ENCODE measurements at places on chromosomes 11 and 22.
A peak's percentile ranks its signal among the peaks of the same experiment; 100 is the strongest.

DNA sequence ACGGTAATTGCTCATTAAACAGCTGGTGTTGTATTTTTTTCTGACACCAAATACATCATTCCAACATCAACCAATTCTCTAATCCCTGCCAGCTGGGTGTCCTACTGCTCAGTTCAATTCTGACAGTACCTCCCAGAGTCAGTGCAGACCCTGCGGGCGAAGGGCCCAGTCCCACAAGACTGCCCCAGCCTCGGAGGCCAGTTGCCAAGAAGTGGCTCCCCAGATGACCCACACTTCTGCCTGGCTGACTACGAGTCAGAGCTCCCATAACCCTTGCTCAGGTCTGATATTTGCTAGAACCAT, 147.2 kb downstream of the CTTN start:
- no peak for DNase-seq

DNA sequence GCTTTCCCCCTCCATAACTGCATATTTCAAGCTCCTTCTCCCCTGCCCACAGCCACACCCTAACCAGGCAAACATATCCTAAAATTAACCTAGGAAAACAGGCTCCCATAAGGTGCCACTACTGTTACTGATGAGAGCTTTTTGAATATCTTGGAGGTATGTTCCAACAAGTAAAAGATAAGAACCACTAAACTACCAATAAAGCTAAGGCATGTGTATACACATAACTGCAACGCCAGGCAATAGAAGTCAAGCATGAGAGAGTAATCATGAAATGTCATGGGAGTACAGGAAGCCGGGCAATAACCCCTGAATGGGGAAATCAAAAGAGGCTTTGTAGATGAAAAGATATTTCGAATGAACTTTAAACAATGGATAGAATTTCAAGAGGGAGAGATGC, 9.3 kb downstream of the MMP13 start:
- DNase-seq, result no peak

- DNase-seq, result peak; percentile 62
Observed at GRCh38 chr11:88345408-88345807, 7.9 kb upstream of the CTSC start.

- no peak for DNase-seq
Observed at GRCh38 chr22:48843640-48844039, 984.0 kb downstream of the BRD1 start.

DNA sequence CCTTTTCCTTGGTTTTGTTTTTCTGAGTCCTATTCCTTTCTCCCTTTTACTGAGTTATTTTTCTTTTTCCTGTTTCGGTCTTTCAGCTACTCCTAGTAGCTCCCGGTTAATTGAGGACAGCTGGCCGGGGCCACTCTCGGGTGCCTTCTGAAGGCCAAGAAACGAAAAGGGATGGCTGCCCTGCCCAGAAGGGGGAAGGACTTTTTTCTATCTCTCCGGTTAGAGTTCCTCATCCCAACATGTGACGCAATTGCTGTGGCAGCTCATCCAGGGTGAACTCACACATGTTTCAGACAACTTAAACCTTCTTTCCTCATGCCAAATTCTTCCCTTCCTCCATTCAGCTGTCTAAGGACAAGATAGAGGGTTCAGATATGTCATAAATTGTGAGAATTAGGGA, 83.6 kb downstream of the PIWIL4 start:
- DNase-seq, result no peak

DNA sequence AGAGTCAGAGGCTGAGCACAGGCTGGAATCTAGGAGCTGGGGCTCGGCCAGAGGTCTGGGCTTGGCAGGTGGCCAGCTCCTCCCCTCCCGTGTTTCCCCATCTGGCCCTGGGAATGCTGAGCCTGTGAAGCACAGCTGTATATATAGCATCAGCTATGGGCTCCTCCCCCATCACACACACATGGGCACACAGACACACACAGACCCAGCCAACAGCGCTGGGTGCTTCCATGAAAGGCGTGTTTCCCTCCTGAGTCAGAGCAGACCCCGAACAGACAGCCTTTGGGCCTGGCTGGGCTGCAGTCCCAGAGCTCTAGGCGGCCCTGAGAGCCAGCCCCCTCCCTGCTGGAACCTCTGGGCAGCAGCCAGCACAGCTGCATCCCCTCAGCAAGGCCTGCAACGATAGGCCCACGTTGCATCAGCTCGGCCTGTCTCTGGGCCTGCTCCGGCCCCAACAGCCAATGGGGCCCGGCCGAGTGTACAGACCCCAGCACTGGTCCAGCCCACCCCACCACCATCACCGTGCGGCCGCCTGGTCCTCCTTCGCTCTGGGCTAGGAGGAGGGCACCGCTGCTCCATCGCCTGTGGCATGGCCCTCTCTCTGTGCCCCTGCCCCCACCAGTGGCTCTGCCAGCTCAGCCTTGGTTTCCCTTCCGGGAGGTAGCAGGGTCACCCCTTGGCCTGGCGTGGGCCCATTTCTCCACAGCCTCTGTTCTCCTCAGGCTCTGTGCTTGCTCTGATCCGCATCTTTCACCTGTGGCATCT, 7.6 kb upstream of the SERPINH1 start:
- DNase-seq, result no peak

- DNase-seq, result no peak
Observed at GRCh38 chr11:69659591-69659990, 15.6 kb downstream of the LTO1 start.

DNA sequence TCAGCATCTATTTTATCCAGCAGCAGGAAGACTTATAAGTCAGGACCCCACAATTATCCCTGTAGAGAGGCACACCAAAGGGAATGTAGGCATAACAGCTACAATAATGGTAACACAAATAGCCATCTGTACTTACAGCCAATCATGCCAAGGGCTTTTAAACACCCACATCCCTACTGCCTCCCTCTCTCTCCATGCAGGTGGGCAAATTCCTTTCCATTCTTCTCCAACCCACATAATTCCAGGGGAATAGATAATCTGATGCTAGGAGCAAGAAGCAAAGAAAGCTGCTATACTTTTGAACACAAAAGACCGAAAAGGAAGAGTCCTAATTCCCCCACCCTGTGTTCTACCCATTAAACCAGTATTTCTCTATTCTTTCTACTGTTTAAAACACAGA, 46.7 kb downstream of the RBFOX2 start:
- DNase-seq, result no peak

GRCh38 chr11:128053981-128054931, 533.1 kb downstream of the ETS1 start:
- DNase-seq, result no peak

- no peak for DNase-seq
Observed at GRCh38 chr11:92784331-92784730, 185.1 kb upstream of the MTNR1B start.

DNA sequence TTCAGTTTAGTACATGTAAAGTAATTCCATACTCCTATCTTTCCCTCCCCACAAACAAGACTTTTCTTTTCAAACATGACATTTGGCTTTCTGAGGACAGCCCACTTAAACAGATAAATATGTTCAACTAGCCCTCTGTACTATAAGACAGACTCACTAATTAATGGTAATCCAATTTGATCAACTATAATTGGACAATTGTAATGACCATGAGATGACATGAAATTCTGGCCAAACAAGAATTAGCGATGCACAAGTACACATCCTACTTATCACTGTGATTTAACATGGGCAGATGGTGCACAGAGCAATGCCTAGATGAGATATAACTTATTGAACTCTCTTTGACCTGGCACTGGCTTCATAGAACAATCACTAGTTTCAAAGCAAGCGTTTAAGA, 1033.7 kb upstream of the CCDC90B start:
- no peak for DNase-seq

DNA sequence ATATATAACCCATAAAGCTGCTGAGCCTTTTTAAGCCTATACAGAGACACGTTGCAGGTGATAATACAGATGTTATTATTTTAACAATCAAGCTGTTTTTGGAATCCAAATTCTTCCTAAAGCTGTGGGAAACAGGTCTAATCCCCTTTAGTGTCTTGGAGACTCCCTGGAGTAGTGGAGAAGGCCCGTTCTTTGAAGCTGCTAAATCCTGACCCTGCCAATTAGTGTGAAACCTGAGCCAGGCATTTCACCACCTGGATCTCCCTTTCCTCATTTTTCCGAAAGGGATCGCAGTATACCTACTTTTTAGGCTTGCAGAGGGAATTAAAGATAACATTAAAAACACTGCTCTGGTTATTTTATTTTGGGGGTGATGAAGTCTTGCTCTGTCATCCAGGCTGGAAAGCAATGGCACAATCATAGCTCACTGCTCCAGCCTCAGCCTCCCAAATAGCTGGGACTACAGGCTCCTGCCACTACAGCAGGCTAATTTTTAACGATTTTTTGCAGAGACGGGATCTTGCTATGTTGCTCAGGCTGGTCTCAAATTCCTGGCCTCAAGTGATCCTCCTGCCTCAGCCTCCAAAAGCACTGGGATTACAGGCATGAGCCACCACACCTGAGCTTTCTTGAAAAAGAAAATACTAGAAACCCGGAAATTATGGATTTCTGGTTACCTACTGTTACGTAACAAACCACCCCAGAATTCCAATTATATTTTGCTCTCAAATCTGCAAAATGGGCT, 1.7 kb upstream of the EIF4ENIF1 start:
- no peak for DNase-seq

- no peak for DNase-seq
Observed at GRCh38 chr11:79040348-79040747, 400.5 kb downstream of the TENM4 start.

DNA sequence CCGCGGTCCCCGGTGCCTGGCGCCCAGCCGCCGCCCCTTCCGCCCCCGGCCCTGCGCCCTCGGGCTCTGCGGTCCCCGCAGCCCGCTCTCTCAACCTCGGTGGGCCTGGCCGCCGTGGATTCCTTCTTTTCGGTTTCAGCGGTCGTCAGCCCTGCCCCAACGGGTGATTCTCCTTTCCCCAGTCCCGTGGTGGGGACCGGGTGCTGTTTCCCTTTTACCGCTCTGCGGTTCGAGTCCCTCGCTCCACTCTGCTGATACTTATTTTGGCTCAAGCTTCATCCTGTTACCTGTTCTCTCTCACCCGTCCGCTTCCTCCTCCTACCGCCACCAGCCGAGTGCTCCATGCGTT, 494 bp downstream of the ZDHHC5 start:
- DNase-seq, result peak; percentile 41

GRCh38 chr11:134398644-134399292, 13.3 kb downstream of the B3GAT1 start:
- DNase-seq, result no peak

DNA sequence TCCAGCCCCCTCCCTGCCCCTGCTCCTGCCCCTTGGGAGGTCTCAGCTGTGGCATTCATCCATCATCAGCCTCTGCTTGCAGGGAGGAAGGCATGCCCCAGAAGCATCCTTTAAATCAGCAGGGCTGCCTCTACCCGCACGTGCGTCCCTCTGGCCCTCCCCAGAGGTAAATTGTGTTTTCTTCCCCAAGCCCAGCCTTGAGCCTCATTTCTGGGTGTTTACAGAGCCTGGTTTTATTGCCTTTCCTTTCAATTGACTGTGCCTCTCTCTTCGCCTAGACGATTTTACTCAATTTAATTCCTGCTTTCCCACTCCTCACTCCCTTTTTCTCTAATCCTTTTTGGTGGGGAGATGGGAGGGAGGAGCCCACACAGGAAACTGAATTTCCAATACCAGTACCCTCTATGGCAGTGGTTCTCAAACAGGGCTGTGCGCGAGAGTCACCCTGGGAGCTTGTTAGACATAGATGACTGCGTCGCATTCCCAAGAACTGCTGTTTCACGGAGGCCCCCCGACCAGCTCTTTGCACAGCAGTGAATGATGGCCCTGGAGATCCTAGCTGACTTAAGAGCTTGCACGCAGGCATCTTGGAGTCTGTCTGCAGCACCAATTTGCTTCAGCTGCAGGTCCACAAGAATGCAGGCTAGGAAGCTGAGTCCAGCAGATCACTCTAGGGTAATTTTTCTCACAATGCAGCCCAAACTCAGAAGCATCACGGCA, 15.1 kb upstream of the OAF start:
- DNase-seq, result no peak

- peak; percentile 58 for DNase-seq
Observed at GRCh38 chr11:330694-331357, 10.2 kb upstream of the IFITM3 start.

- no peak for DNase-seq
Observed at GRCh38 chr11:11786771-11787170, 55.0 kb upstream of the USP47 start.

DNA sequence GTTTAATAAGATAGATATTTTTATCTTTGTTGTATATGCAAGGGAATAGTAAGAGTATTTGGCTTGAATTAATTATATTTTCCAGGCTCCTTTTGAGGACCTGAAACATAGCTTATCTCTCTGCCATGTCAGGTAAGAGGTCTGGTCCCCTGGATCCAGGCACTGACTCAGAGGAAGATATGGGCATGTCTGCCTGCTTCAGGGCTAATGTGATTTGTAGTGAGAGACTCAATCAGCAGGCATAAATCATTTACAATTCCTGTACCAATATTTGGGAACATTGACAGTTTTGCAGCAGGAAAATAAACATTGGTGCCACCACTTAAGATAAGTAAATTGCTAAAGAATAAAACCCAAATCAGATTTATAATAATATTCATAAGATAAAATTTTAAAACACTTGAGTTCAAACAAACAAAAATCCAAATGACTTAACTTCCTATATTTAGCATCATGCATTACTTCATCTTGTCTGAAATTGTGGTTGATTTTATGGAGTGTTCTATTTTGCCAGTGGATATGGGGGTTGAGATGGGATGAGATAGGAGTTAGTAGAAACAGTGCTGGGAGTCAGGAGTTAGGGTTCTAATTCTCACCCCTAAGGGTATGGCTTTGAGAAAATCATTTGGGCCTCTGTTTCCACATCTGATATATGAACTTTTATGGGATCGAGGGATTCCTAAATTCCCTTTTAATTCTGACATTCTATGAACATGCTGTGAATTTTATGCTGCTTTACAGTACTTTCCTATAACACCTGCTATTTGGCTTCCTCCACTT, 5.1 kb upstream of the CALCA start:
- no peak for DNase-seq

DNA sequence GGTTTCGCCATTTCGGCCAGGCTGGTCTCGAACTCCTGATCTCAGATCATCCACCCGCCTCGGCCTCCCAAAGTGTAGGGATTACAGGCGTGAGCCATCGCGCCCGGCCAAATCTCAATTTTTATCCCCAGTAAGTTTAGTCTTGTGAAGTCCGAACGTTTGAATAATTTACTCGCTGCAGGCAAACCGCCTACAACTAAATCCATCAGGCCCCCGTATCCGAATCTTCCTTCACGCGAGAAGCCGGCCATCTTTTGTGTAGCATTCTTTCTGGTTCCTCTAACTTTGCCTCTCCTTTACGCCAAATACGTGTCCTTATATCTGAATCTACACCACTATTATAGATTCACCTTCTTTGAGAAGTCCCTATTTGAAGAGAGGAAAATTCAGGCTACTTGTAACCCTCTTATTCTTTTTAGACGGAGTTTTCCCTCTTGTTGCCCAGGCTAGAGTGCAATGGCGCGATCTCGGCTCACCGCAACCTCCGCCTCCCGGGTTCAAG, 581 bp upstream of the EIF3L start:
- DNase-seq, result peak; percentile 24

DNA sequence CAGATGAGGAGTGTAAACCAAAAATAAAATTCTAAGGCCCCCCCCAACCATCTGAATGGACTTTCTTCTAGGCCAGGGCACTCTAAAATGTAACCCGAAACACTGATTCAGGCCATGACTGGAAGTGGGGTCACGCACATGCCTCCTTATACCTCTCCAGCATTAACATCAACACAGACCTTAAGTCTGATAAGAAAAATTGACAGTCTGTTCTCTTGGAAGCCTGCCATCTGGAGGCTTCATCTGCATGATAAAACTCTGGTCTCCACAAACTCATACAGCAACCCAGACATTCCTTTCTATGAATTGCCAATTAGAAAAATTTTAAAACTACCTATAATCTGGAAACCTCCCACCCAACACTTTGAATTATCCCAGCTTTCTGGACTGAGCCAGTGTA, 3.9 kb upstream of the SERGEF start:
- no peak for DNase-seq
